ENCODE measurements at places on chromosomes 3 and 15.

DNA sequence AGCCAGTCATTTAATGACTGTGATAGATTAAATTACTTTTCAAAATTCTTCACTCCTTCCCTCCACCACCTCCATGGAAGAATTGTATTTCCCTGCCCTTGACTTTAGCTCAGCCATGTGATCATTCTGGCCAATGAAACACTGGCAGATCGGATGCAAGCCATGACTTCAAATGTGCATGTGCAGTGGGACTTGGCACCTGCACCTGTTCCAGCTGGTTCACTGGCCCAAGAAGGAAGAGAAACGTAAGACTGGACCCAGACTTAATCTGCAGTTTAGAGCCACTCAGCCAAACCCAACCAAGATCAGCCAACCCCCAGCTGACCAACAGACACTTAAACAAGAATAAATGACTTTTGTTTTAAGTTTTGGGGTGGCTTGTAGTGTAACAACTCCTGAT, 11.8 kb downstream of the DPH3 start:
- no peak for DNase-seq

DNA sequence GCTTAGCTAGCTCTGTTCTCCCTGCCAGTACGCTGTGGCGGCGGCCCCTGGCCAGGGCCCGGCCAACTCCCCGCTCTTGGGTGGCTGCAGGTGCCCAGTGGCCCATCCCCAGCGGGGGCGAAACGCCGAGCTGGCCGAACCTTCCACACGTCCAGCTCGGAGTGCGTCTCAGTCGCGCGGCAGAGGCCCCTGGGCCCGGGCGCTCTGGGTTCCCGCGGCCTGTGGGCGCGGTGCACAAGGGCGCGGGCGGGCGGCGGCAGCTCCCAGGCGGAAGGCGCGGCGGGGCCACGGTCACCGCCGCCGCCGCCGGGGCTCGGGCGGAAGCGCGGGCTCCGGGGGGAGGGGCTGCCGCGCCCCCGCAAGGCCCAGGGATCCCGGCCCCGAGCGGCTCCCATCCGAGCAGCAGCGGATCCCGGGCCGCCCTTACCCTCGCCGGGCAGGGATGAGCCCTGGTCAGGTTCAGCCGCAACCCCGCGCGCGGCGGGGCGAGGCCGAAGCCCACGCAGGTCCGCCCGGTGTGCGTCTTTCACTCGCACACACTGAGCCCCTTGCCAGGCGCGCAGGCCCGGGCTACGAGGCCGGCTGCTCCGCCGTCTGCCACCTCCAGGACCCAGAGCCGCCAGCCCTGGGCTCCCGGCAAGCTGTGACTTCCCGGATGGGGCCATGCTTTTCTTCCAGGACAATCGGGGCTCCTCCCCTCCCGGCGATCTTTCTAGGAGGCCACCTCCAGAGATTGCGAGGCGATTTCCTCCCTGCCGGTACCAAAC, 54.2 kb downstream of the CCDC54 start:
- DNase-seq: no peak

DNA sequence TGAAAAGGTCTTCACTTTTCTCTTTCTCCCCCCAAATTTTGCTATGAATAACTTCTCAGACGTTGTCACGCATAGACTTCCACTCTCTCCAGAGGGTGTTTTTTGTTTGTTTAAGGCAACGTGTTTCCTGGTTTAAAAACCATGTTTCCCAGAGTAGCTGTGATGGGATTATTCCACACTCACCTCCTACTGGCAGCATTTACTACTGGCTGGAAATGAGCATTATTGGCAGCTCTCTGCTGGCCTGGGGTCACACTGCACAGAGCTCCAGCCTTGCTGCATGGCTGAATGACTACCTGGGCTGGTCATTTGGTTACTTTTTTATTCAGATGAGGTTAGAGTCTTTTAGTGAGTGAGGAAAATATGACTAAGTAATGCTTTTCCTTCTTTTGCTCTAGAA, 65.2 kb downstream of the RARB start:
- no peak for DNase-seq

DNA sequence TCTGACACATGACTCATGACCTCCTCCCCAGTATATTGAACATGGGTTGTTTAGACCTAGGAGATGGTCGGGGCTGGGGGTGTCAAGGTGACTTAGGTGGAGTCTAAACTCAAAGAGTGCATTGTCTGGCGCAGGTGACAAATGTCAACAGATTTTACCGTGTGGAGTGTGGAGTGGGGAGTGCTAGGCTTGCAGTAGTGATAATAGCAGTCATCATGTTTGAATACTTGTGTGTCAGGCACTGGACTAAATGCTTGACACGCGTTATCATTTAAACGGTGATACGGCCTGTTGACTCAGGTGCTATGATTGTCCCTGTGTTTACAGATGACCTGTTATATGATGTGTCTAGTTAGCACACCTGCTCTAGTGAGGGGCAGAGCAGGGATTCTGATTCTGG, 30.8 kb downstream of the MUC20 start:
- no peak for DNase-seq

DNA sequence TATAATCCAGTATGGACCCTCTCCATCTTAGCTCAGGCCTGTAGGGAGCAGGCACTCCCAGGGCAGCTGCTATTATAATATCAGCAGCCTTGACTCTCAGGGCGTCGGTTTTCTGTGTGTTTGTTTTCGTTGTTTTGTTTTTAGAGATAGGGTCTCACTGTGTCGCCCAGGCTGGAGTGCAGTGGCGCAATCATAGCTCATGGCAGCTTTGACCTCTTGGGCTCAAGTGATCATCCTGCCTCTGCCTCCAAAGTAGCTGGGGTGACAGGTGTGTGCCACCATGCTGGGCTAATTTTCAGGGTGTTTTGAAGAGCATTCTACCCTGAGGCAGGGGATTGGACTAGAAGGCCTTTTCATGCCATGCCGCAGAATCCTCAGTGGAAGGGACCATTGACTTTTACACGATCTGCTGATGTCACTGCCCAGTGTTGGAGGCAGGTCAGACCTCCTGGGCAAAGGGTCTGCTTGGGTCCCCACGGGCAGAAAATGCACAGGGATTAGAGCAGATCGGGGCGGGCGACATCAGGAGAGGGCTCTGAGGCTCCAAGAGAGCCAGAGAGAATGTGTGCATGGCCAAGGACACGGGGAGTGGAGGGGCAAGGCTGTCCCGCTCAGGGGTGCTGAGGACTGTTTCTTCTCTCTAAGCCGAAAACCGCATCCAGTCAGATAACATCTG, 7.8 kb downstream of the MELTF start:
- DNase-seq: no peak

GRCh38 chr3:24450160-24450907, 44.3 kb downstream of the THRB start:
- no peak for DNase-seq

DNA sequence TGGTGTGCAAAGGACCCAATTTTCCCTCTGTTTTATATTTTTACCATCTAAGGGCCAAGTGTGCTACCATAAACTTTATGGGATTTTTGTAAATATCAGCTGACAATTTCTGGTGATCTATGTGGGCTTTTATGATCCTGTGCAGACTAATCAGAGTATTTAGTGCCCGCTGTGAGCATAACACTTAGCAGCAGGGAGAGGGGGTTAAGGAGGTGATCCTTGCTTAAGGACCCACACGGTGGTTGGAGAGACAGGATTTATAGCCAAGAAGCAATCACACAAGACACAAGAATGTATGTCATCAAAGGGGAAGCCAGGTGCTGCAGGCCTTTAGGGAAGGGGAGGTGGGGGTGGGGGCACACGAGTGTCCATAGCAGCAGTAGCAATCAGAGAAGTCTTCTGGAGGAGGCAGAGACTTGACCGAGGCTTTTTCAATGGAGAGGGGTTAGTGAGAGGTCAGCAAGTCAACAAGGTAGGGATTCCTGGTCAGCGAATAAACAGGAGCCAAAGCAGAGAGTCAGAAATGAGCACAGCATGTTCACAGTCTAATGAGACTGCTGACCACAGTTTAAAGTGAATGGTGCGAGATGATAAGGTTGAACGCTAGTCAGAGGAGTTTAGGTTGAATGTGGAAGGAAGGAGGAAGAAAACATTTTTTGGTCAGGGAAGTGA, 4.5 kb upstream of the CACNA1D start:
- no peak for DNase-seq

GRCh38 chr3:58173669-58174398, 36.9 kb downstream of the DNASE1L3 start:
- no peak for DNase-seq

DNA sequence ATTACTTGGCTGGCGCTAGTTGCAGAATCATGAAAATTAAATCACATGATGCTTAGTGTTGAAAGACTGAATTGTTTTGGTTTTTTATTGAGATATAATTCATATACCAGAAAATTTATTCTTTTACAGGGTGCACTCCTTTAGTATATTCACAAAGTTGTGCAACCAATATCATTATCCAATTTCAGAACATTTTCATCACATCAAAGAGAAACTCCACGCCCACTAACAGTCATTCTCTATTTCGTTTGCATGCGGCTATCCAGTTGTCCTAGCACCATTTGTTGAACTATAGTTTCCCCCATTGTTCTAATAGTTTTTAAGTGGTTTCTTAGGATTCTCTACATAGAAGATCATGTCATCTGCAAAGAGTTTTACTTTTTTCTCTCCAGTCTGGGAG, 3.7 kb downstream of the EHD4 start:
- no peak for DNase-seq

DNA sequence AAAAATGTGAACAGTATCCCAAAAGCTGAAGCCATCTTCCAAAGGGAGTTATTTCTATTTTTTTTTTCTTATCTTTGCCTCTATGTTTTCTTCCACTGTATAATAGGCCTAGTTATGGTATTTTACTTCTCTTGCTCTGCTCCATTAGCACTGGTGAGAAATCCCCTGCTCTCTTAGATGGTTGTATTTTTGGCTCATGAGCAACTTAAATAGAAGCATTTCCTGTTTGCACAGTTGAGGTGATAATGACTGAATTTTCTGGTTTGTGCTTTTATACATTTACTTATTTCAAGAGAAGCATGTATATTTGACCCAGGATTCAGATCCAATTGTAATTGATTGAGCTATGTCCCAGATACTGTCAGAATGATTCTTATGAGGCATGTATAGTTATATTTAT, 61.6 kb upstream of the CD200R1L start:
- DNase-seq: no peak

GRCh38 chr3:3366386-3366785, 186.9 kb upstream of the CRBN start:
- no peak for DNase-seq

- no peak for DNase-seq
These were observed 159.0 kb downstream of the NLGN1 start for GRCh38 chr3:173556546-173556945.

DNA sequence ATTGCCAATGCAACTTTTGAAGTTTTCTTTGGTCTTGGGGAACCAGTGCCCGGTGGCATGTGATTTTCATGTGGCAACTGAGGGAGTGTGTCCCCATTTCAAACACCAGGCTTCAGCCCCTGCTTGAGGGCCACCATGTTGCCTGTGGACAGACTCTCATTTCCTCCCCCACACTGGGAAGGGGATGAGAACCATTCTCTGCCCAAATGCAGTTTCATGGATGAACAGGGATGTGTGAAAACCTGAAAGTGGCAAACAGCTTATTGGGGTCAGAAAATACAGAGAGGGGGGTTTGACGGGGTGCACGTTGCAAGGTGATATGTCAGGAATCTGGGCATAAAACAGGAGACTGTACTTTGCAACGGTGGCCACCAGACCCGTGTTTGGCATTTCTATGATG, 6.3 kb downstream of the FAM107A start:
- no peak for DNase-seq

DNA sequence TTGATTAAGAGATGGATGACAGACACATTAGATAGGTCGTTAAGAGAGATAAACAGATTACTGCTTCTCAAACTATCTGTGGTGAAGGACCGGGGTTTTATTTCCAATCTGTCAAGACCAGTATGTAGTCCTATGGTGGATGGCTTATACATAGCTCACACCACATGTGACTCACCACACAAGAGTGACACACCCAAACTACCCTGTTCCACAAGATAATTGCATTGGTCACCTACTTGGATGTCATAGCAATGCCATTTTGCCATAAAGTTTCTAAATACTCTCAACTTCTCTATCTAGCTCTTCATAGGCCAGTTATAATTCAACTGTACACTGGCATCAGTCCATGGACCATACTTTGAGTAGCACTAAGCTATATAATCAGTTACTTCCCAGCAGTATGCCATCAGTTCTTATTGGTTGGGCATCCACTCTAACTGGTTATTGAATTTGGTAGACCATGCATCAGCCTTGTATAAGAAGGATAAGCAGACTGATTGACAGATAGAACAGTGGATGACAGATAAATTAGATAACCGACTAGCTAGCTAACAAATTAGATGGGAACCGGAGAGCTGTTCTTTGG, 11.6 kb downstream of the WWTR1 start:
- no peak for DNase-seq

GRCh38 chr15:60583946-60584345, 105.0 kb upstream of the ICE2 start:
- no peak for DNase-seq

- no peak for DNase-seq
These were observed 15.3 kb downstream of the CNOT10 start for GRCh38 chr3:32700244-32700643.

- no peak for DNase-seq
These were observed 51.4 kb upstream of the GK5 start for GRCh38 chr3:142276781-142277180.

DNA sequence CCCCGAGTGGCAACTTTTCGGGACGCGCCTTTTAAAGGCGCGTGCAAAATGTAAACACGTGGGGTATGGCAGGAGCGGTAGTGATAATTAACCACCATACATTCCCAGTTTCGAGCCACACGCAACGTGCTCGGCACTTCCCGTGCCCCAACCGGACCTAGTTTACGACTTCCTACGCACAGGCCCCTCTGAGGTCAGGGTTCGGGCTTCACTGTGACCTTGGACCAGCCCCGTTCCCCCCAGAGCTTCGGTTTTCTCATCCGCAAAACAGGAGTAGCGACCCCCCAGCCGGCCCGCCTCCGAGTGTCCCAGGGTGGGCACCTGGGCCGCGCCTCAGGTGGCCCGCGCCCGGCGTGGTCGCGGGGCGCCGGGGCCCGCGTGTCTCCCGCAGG, 451 bp downstream of the CHCHD4 start:
- DNase-seq: peak; percentile 30

DNA sequence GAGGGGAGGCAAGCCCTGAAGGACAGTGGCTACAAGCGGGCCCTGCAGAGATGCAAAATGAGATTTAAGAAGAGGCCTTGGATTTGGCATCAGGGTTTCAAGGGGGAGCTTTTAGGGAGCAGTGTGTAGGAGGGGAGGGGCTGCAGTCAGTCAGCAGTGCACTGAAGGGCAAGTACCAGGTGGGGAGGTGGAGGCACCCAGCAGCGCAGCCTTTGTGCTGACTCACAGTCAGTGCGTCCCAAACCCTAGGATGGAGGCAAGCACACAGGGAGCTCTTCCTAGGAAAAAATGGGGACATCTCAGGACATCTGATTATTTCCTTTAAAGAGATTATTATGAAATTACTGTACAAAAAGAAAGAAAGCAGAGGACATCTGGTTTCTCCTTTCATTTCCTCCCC, 80.0 kb downstream of the AAGAB start:
- DNase-seq: no peak

- DNase-seq: no peak
These were observed 49.3 kb downstream of the CMTM6 start for GRCh38 chr3:32453346-32453745.

DNA sequence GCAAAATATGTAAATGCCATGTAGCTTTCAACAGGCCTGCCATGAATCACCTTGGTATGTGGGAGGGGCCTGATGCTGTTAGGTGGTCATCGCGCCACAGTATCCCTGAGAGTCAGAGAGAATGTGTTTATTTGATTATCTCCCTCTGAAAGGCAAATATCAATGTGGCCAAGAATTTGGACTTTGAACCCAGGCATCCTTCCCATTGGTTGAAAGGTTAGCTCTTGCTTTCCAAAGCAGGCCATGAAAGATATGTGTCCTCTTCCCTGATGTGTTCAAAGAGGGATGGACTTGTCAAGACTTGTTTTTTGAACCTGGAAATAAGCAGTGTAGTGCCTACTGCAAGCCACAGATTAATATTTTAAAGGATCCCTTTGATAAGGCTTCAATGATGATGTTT, 36.7 kb downstream of the SRP14 start:
- DNase-seq: no peak

All from iPS DF 19.7 (cell line).